ENCODE measurements at places on chromosomes 5 and 9.

- DNase-seq = no peak
These were observed 104.7 kb downstream of the KCTD16 start for GRCh38 chr5:144275329-144275728.

GRCh38 chr5:30574761-30575160 is 618.7 kb upstream of the CDH6 start:
- no peak for DNase-seq

DNA sequence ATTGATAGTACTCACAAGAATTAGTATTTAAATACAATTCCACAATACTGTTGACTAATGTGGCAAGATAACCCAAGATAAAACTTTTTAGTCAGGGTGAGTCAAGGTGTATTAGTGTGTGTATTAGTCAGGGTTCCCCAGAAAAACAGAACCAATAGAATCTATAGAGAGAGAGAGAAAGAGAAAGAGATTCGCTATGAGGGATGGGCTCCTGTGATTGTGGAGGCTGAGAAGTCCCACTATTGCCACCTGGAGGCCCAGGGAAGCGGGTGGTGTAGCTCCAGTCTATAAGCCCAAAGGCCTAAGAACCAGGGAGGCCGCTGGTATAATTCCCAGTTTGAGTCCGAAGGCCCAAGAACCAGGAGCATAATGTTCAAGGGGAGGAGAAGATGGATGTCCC is 10.0 kb upstream of the SHISAL2B start:
- no peak for DNase-seq

DNA sequence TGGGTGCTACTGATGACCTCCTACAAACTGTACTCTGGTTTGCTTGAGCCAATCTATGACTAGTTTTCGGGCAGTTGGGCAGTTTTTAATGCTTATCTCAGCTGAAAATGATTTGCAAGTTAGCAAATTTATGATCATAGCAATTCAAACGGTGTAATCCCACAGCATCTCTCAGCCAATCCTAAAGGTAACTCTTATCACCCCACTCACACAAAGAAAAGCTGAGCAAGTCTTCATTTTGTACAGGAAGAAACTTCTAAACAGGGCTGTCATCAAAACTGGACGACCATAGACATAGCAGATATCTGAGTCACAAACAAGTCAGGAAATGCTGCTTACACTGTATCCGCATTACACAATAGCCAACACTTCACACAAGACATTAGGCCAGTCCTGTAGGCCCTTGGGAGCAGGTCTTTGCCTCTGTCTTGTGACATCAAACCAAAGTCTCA is 2.6 kb upstream of the ENC1 start:
- DNase-seq = no peak

DNA sequence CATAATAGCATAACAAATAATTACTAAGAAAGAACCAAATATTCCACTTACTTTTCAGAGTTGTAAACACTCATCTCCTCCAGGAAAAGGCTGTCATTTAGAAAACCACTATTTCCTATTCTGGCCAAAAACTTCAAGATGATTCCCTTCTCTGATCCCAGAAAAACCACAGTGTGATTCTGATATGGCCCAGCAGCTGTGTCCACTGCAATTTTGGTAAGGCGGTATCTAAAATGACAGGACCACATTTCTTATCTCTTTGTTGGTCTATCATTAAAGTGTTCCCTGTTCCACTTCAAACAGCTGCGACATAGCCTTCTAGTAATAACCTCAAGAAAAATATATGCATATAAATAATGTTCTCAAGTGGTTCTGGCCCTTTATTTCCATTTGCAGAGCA is 96.1 kb downstream of the SEMA6A start:
- DNase-seq = no peak

- no peak for DNase-seq
These were observed 1.3 kb downstream of the TENT2 start for GRCh38 chr5:79613549-79613948.

- DNase-seq = peak; percentile 83
These were observed 11.1 kb downstream of the REXO4 start for GRCh38 chr9:133406480-133407307.

GRCh38 chr5:78549043-78549442 is 99.5 kb downstream of the LHFPL2 start:
- DNase-seq = no peak

- DNase-seq = no peak
These were observed 5.2 kb downstream of the PTCH1 start for GRCh38 chr9:95511616-95511931.

- DNase-seq = no peak
These were observed 909 bp downstream of the NDFIP1 start for GRCh38 chr5:142109331-142110045.

DNA sequence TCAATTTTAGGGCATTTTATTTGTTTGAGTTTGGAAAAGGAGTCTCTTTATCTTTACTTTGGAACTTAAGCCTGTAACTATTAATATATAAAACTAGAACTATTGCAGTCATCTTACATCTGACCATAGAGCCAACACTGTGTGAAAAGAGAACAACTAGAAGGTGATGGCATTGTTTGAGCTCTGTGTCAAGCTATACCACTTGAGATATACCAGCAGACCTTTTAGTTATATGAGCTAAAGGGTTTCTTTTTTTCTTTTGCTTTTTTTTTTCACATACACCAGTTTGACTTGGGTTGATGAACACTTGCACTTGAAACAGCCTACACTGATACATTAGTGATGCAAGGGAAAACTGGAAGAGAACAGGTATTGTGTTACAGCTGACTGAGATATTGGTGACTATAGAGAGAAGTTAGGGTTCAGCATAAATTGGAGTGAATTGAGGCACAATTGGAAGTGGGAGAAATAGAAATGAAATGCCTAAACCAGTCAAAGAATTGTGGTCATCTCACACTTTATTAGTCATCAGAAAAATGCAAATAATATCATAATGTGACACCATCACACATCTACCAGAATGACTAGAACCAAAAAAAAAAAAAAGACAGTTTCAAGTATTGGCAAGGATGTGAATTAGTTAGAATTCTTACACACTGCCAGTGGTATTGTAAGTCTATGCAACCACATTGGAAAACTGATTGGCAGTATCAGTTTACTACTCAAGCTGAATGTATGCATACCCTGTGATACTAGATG is 60.9 kb downstream of the ADRB2 start:
- no peak for DNase-seq

GRCh38 chr5:92371171-92371888 is 988.2 kb upstream of the ARRDC3 start:
- no peak for DNase-seq

DNA sequence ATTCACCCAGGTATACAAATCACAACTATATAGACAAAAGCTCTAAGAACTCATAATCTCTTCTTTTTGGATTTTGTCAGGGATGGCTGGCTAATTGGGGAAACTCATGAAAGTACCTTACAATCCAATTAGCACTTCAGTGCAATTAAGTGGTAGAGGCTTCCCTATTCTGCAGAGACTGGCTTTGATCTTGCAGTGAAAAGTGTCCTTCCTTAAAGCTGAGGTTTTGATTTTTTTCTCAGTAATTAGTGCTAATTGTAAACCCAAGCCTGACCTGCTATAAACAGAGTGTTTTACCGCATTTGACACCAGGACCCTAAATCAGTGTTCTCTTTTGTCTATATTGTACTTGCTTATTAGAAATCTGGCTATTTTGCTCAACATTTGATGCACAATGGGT is 294.0 kb upstream of the EFNA5 start:
- DNase-seq = no peak

- no peak for DNase-seq
These were observed 204.8 kb downstream of the C9orf50 start for GRCh38 chr9:129415942-129416651.

GRCh38 chr9:98994172-98995058 is 50.7 kb downstream of the COL15A1 start:
- no peak for DNase-seq

DNA sequence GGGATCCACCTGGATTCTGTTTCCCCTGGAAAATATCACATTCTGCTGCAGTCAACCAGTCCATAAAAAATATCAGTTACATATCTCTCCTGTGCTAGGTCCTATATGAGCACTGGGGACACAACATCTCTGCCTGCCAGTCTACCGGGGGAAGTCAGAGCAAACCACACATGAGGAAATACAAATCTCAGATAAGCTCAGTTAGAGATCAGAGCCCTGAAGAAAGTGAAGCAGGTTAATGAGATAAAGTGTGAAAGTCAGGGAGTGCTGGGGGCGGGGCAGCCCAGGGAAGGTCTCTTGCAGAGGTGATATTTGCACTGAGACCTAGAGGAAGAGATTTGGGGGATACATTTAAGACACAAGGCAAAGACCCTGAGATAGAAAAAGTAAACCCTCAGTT is 67.8 kb upstream of the SLC1A1 start:
- no peak for DNase-seq

GRCh38 chr5:111942661-111943401 is 185.8 kb upstream of the NREP start:
- DNase-seq = no peak

- no peak for DNase-seq
These were observed 478.1 kb upstream of the WWC1 start for GRCh38 chr5:167813389-167813788.

- DNase-seq = no peak
These were observed 7.7 kb downstream of the RALGDS start for GRCh38 chr9:133113163-133113948.

DNA sequence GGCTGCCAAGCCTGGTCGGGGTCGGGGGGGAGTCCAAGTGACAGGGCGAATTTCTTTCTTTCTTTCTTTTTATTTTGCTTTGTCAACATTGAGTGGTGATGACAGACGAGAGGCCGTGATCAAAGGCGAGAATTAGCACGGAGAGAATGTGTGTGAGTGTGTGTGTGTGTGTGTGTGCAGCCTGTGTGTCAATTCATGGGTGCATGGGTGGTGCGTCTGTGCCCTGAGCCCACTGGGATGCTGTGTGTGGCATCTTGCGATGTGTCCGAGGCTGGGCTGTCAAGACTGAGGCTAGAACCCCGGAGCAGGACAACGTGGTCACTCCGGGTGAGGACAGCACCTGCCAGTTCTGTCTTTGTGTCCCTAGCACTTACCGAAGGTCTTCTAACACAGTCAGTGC is 4.7 kb upstream of the FIBCD1 start:
- no peak for DNase-seq

DNA sequence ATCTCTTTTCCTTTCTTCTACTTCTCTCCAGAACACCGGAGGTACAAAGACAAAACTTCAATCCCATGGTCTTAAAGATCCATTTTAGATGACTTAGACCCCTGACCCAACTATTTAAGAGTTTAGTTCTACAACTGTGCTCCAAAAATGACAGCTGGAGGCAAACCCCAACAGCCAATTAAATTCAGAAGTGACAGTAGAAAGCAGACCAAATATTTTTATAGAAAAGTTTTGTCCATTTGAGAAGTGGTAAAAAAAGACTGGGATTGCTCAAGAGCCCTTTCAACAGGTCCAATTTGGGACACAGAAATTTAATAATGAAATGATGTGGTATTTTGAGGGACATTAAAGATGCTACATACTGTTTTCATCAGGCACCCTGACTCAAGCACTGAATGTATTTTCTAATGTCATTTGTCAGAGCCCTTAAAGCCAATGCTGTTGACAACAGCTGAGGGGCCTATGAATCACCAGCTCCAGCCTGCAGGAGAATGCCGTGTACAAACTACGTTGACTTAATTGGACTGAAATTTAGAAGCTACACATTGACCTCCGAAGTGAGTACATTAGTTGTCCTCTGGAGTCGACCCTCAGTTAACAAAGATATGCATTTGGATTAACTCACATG is 147.5 kb upstream of the PIK3R1 start:
- DNase-seq = no peak

GRCh38 chr9:6887051-6887450 is 129.3 kb downstream of the KDM4C start:
- no peak for DNase-seq

GRCh38 chr9:129432297-129433154 is 188.4 kb downstream of the C9orf50 start:
- DNase-seq = no peak

GRCh38 chr9:20315677-20316076 is 306.6 kb downstream of the MLLT3 start:
- no peak for DNase-seq

DNA sequence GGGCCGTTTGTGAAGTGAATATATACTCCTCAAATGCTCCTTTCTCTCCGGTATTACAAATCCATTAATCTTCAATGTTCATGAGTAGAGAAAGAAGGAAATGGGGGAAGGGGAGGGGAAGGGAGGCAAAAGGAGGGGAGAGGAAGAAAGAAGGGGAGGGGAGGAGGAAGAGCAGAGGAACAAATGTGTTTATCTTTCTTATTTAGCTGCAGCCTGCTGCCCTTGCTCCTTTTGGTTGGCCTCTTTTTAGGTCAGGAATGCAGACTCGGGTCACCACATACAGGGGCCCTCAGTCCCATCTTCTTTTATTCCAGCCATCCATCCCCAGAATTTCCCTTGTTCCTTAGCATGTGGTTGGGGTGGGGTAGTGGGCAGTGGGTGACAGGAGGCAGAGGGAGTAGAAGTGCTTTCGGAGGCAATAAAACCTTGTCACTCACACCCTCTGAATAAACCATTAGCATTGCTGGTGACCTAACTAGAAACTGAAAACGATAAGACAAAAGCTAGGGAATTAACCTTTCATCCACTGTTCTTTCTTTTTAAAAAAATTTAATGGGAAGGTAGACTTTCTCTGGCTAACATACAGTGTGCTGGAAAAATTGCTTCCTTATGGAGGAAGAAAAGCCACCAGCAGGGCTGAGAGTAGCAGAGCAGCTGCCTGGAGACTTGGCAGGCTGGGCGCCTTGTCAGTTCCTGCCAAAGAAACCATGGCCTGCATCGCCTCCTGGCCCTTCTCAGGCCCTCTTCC is 16.8 kb upstream of the PRLR start:
- DNase-seq = no peak

GRCh38 chr5:96300976-96301375 is 132.1 kb downstream of the PCSK1 start:
- DNase-seq = no peak

GRCh38 chr9:107925749-107926297 is 436.3 kb upstream of the KLF4 start:
- DNase-seq = no peak

- DNase-seq = no peak
These were observed 6.3 kb downstream of the DAPK1 start for GRCh38 chr9:87503927-87504326.

DNA sequence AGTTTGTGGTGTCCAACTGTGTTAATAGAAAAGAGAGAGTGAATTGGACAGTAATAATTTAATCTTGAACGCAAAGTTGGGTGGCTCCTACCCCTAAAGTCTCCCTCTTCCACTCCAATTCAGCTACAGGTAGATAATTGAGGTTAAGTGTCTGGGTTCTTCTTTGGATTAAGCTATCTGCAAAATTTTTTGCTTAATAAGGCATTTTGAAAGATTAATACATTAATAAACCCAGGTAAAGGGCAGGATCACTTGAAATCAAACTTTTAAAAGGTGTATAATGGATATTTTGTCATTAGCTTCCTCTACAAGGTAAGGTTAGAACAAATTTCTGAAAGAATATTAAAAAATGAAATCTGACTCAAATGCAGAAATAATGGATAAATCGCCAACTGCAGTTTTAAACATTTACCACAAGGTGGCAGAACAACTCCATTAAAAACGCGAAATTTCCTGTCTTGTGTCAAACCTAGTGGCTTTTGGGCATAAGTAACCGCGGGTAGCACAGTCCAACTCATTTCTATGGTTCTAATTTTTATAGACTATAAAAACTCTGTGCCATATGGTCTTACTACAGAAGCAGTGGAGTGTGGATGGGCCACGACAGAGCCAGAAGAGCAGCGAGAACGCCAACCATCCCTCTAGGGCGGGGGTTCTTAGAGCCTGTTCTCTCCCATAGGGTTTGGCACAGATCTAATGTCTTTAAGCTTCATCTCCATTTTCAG is 276.5 kb downstream of the ARHGEF28 start:
- peak; percentile 79 for DNase-seq

- no peak for DNase-seq
These were observed 46.9 kb downstream of the ACTBL2 start for GRCh38 chr5:57435701-57436134.

GRCh38 chr9:19498015-19498414 is 89.2 kb downstream of the ACER2 start:
- no peak for DNase-seq
